ENCODE measurements at places on chromosomes 7 and 10.

GRCh38 chr7:1234881-1235500 is 2.3 kb downstream of the UNCX start:
- DNase-seq: no peak

- DNase-seq: no peak
Measured at GRCh38 chr10:14535457-14536130, 204.9 kb upstream of the FRMD4A start.

DNA sequence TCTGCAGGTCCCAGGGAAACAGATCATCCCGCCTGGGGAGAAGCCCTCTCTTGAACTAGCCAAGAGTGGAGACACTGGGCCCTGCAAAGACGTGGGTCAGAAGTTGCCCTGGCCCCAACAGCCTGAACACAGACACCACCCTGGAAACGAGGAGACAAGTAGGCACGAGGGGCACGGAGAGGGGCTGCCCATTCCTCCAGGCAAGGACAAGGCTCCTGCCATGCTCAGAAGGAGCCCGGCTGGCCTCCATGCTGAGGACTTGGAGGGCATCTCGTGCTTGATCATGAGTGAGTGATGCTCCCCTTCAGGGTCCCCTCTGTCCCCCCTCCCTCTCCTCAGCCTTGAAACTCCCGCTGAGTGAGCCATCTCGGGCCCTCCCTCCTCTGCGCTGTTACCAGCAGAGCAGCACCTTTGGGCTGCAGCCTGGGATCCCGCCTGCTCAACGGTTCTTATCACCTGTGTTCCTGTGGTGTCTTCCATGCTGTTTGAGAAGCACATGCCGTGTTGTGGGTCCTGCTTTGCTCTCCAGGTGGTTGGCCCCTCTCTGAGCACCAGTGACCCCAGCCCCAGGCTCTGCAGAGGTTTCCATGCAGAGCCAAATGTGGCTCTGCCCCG is 544.3 kb downstream of the TCERG1L start:
- DNase-seq: no peak

GRCh38 chr10:60717852-60718251 is 60.4 kb upstream of the CDK1 start:
- no peak for DNase-seq

DNA sequence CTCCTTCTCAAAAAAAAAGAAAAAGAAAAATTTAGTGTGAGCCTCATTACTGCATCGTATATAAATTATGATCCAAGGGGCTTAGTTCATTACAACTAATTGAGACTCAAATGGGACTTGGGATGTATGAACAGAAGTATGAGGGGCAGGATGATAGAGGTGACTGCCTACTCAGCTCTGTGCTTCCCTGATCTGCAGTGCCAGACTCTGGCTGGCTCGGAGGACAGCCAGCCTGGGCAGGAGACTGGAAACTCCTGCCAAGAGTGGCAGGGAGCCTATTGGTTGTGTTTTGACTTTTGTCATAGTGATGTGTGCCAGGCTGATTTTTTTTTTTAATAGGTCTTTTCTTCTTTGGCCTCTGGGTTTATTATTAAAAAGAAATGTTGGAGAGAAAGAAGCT is 73.8 kb upstream of the GTF2IRD1 start:
- DNase-seq: no peak

- no peak for DNase-seq
Measured at GRCh38 chr10:31593124-31593523, 274.1 kb downstream of the ZEB1 start.

GRCh38 chr10:19302117-19302516 is 253.5 kb downstream of the MALRD1 start:
- no peak for DNase-seq

DNA sequence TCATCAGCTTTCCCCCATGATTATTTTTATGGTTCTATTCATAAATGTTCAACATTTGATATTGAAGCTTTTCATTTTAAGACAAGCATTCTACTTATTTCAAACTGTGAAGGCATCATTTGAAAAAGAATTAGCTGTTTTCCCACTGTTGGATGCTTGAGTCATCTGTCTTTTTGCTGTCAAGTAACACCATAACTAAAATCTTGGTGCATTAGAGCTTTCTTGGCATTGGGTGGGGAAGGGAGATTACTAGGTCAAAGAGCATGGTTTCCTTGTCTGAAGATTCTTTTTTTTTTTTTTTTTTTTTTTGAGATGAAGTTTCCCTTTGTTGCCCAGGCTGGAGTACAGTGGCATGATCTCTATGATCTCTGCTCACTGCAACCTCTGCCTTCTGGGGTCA is 68.5 kb downstream of the CTBP2 start:
- DNase-seq: no peak

DNA sequence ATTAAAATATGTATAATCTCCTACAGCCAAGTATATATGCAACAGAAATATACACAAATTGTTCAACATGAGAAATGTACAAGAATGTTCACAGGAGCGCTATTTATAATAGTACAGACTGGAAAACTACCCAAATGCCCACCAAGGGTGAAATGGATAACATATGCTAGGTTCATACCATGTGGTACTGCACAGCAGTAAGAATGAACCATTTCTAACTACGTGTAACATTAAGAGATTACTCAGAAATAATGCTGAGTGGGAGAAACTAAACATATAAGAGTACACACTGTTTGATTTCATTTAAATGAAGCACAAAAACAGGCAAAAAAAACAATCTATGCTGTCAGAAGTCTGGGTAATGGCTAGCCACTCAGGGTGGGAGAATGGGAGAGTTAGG is 45.8 kb downstream of the RNLS start:
- DNase-seq: no peak

DNA sequence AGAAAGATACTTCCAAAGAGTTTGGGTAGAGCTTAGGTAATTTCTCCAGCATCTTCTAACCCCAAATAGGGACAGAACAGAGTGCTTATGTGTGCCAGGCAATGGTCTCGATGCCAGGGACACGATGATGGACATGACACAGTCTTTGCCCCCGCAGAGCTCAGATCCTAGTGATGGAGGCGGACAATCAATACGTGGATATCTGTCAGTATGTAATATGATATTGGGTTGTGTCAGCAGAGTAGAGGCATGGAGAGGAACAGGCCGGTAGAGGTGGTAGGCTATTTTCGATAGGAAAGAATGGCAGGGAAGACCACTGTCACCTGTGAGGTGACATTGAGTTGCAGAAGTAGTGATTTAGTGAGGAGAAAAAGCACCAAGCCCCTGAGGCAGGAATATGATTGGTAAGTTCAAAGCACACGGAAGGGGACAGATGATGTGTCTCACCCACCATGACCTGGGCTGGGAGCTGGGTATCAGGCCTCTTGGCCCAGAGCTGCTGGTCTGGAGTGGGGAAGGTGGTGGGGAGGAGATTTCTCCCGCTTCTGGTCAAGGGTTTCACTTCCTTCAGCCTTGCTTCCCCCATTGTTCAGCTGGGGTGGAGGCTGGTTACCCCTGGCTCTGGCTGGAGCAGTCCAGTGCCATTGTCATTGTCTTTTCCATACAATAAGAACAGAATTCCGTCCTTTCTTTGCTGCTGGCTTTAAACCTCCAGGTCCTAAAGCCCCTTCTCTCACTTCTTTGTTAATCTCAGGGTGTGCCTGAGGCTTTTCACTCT is 36.0 kb upstream of the SRGN start:
- no peak for DNase-seq

DNA sequence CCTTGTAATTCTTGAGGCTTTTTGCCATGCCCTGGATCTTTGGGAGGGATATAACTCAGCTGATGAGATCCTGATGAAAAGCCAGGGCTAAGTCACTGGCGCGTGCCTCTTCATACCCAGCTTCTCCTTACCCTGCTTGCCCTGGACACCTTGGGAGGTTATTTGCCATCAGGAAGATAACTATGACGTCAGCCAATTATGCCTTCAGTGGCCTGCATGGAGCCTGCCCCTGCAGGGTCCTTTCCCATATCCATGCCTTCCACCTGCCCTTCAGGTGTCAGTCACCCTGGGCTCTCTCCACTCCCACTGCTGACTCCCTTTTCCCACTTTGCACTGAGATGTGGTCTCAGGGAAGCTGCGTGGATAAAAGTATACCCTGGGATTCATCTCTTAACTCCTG is 520.1 kb downstream of the SORCS3 start:
- DNase-seq: no peak

DNA sequence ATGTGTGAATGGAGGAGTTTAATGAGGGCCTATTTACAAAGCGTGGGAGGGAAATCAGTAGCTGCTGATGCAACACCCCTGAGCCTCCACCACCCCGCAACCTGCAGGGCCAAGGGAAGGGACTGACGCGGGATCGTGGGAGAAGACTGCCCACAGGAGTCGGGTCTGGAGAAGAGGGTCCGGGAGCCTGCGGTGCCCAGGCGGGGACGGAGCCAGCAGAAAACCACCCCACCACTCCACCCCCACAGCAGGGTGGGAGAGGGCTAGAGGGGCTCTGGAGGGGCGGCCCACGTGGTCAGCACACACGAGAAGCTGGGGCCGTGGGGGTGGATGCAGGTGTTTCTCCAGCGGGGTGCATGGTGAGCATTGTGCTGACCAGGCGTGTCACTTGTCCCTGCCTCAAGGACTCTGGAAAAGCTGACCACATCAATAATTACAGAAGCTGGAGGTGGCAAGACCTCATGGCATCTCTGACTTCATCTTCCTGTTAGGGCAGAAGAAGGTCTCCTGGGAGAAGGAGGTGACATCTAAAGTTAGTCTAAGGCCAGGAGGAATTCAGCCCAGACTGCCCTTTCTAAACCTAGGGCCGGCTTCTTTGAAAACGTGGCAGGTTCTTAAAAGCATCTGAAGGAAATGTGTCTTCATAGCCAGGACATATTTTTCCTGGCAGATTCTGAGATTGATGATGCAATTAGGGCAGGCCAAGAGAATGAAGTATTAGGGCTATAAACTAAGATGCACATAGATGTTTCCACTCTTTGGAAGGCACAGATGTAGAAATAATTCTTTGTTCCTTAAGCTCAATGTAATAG is 150.9 kb downstream of the RGS10 start:
- no peak for DNase-seq

- DNase-seq: no peak
Measured at GRCh38 chr10:100509241-100509840, 10.3 kb downstream of the SEC31B start.

DNA sequence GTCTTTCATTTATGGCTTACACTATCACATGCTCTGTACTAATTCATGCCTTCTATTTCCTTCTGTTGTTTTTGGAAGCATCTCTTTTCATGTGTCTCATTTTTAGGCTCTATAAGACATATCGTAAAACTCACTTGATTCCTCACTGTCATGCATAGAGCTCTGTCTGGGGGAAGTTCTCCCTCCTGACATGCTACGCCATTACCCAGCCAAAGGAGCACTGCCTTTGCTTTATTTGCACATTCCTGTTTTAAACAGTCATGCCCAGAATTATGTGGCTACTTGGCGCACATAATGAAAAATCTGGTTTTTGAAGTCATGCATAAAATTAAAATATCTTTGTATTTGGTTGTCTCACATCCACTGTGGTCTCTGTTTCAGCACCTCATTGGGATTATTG is 17.6 kb upstream of the AKR1C3 start:
- no peak for DNase-seq

DNA sequence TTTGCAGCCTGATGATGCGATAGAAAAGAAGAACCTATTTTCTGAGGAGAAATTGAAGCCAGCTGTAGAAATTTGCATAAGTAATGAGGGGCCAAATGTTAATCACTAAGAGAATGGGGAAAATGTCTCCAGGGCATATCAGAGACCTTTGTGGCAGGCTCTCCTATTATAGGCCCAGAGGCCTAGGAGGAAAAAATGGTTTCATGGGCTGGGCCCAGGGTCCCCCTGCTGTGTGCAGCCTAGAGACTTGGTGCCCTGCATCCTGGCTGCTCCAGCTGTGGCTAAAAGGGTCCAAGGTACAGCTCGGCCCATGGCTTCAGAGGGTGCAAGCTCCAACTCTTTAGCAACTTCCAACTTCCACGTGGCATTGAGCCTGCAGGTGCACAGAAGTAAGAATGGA is 123.4 kb downstream of the STK31 start:
- DNase-seq: no peak

DNA sequence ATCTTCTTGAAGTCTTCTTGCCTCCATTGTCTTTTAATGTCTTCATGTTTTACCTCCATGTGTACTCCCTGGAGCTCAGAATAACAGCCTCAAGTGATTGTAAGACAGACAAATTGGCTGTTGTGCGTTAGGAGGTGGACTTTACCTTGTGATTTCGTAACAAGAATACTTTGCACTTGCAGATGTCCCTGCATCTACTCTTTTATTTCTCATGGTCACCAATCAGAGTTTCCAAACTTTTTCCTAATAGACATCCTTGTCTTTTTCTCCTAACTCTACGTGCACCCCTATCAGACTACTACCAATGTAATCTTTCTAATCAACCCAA is 172.3 kb downstream of the NRP1 start:
- DNase-seq: no peak

DNA sequence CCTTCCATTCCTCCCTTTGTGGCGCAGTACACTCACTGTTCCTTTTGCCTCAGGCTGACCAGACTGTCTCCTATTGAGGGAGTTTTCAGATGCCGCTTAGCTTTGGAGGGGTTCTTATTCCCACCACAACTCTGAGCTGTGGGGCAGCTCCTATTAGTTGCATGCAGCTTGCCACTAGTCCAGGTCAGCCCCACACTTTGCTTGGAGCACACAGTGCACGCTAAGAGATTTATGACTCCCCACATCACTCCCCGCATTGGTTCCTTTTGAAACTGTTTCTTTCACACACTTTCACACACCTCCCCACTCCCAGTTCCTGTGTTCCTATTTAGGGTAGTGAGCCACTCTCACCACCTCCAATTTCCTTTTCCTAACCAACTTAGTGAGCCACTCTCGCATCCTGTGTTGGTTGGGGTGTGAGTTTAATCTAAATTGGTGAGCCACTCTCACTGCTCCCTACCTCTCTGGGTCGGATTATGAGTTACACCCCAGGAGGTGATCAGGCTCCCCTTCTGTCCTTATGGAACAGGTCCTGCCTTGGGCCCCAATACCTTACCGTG is 10.4 kb upstream of the ZNF485 start:
- DNase-seq: no peak

DNA sequence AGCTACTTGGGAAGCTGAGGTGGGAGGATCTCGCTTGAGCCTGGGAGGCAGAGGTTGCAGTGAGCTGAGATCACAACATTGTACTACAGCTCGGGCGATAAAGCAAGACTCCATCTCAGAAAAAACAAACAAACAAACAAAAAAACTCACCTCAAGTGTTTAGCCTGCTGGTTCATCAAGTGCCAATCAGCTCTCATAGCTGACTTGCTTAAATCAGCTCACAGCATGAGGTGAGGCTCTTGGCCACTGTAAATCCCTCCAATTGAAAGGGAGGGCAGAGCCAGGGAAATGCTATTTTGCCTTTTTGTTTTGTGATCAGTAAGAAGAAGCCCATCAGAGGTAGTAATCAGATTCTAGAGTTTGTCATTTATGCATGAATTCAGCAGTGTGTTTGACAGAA is 112.3 kb downstream of the RAB11FIP2 start:
- DNase-seq: no peak

- DNase-seq: no peak
Measured at GRCh38 chr10:97898429-97898828, 48.8 kb downstream of the GOLGA7B start.
